Stimulated activated CD4-positive, alpha-beta T cell treated with anti-CD3 and anti-CD28 coated beads, Interleukin-15, amount 100 ng/mL, for 1 hour (primary cell): ENCODE measurements at places on chromosomes 5 and 9.

DNA sequence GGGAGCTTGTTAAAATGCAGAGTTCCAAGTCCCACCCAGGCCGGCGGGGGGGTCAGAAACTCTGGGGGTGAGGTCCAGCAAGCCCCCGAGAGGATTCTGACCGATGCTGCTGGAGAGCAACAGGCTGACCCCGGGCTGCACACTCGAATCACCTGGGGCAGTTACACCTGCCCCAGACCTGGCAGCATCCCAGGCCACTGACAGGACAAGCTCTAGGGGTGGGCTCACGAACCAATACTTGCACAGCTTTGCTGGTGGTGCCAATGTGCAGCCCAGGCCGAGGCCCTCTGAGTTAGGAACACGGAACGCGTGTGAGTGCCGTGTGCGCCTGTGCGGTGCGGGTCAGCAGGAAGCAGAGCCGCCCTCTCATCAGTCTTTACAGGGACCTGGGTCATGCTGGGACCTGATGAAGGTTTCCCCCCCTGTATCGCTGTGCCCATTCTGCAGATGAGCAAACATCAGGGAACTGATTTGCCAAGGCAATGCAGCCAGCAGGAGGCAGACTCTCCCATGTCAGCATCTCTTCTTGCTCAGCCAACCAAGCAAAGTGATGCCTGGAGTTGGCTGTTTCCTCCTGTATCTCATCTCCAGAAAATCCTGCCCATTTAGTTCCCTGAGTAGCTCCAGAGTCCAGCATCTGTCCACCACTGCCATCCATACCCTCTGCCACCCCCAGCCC is 16.3 kb downstream of the FAM163B start:
- no peak for DNase-seq

GRCh38 chr9:118268046-118268445 is 563.8 kb downstream of the TLR4 start:
- no peak for DNase-seq

DNA sequence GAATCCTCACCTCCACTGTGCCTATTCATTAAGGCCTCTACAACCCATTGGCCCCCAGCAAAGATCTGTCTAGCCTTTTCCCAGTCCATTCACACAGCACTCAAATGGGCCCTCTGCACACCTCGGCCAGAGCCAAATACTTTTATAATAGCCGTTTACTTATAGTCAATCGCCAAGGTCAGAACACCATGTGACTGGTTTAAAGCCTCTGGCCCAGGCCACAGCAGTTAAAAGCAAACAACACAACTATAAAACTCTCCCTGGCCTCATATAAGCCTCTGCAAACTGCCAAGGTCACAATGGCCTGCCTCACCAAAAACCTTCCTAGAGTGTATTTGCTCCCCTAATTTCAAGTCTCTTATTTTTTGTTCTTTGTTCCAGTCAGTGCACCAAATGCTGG is 562.6 kb downstream of the CAAP1 start:
- DNase-seq: no peak

- no peak for DNase-seq
Measured at GRCh38 chr5:157592594-157592993, 17.0 kb upstream of the ADAM19 start.

DNA sequence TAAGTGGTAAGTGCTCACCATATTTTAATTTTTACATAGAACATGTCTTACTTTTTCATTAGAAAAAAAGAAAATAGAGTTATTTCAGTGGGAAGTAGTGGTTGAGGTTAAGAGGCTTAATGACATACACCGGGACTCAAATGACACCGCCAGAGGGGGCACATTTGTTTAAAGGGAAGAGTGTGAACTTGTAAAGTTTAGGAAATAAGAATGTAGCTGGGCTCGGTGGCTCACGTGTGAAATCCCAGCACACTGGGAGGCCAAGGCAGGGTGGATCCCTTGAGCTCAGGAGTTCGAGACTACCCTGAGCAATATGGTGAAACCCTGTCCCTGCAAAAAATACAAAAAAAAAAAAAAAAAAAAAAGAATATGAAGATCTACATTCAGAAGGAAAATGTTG is 43.4 kb upstream of the TNFAIP8 start:
- DNase-seq: no peak

GRCh38 chr5:105259581-105260217 is 1697.1 kb upstream of the NUDT12 start:
- no peak for DNase-seq

GRCh38 chr5:16987776-16988175 is 51.7 kb upstream of the MYO10 start:
- DNase-seq: no peak

GRCh38 chr9:110801426-110801825 is 132.8 kb downstream of the MUSK start:
- DNase-seq: no peak
